Posterior vena cava (tissue), 2 donors: ENCODE measurements at places on chromosomes 11 and 22. TPM values are rescaled to one million over a fixed set of nuclear protein-coding genes. Genes with fewer than 3 reads are reported as not detected.
A peak's percentile ranks its signal among the peaks of the same experiment; 100 is the strongest.

DNA sequence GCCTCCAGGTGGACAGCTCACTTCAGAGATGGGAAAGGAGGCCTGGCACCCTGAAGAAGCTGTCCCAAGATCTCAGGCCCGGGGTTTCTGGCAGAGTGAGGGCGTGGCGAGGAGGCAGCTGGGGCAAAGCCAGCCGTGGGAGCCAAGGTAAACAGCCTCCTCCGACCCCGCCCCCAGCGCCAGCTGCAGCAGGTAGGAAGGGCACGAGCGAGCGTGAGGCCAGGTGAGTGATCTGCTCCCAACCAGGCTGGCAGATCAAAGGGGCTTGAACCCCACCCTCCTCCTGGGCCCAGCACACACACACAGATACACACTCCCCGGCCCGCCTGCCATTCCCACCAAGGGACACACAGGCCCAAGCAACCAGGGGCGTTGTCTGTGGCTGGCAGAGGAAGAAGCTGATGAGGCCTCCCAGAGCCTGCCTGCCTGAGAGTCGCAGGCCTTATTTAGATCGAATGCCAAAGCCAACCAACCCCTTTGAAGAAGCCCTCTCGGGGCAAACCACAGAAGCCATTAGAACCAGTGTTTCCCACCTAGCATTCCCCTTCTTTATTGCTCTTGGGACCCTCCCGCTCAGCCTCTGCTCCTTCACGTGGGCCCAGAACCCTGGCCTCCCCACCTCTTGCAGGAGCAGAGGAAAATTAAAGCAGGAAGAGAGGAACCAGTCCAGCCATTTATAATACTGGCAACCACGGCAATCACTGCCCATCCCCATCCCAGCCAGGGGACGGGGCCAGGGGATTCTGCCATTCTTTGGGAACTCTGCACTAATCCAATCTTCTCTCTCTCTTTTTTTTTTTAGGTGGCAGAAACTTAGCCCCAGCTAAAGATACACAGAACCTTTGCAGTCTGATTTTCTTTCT is 5.0 kb downstream of the PDGFB start:
- no peak for DNase-seq

GRCh38 chr11:95149651-95150364 is 60.2 kb downstream of the ENDOD1 start:
- DNase-seq = no peak

DNA sequence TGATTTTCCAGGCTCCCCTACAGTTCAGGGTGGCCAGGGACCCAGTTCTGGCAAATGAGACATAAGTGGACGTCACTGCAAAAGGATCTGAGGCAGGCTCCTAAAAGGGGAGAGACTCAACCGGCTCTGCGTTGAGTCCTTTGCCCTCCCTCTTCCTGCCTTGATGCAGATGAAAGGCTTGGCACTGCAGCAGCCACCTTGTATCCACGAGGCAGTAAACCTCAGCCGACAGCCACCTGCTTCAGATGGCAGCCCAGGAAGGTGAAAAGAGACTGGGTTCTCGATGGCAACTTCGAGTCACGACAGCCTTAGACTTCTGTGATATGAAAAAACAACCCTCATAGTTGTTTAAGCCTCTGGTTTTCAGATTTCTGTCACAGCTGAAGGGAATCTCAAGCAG is 14.7 kb upstream of the TREH start:
- DNase-seq = peak; percentile 19

DNA sequence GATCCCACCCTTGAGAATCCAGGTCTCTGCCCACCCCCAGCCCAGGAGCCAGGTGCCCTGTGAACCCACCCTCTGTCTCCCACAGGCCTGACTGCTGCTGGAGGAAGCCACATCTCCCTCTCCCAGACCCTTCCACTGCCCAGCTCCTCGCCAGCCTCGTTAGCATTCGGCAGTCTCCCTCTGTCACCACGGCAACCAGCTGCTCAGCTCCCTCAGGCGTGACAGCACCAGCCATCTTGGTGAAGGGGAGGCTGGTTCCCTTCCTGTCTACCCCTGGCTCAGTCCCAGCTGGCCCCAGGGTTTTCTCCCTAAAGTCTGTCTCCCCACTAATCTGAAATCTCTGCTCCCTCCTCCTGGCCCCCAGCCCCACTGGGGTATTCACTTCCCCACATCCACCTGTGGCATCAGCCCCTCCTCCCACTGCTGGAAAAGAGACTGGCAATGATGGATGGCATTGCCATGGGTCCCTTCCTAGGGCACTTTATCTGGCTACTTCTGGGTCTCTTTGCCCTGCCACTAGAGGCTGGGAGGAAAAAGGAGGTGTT is 28.1 kb downstream of the NRXN2 start:
- DNase-seq = peak; percentile 69

The ACAD8 gene
- 16.9 TPM for total RNA-seq

DNA sequence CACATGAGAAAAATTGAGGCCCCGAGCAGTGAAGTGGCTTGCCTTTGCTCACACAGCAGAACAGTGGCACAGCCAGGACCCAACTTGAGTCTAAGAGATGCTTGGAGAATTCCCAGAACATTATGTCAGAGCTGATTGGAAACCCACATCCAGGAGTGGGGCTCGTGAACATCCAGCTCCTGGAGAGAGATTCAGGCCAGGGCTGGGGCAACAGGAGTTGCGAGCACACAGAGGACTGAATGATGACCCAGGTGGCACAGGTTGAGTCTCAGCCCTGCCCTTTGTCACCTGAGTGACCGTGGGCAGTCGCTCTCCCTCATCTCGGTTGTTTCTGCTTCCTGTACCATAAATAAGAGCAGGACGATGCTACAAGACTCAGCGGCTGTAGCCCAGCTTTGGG is 102.6 kb downstream of the MYO18B start:
- no peak for DNase-seq

DNA sequence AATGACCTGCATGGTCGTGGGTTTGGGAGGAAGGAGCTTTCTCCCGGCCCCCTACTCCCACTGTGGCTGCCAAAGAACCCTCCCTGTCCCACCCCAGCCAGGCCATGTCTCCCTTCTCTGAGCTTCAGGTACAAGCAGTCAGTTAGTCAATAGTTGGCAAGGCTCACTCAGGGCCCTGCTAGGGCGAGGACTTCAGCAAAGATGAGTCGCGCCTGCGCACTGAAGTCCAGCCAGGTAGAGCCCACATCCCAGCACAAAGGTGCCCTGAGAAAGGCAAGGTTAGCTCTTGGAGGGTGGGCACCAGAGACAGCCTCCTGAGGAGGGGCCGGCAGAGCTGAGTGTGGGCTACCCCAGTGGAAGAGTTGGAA is 11.1 kb downstream of the C11orf86 start:
- no peak for DNase-seq

DNA sequence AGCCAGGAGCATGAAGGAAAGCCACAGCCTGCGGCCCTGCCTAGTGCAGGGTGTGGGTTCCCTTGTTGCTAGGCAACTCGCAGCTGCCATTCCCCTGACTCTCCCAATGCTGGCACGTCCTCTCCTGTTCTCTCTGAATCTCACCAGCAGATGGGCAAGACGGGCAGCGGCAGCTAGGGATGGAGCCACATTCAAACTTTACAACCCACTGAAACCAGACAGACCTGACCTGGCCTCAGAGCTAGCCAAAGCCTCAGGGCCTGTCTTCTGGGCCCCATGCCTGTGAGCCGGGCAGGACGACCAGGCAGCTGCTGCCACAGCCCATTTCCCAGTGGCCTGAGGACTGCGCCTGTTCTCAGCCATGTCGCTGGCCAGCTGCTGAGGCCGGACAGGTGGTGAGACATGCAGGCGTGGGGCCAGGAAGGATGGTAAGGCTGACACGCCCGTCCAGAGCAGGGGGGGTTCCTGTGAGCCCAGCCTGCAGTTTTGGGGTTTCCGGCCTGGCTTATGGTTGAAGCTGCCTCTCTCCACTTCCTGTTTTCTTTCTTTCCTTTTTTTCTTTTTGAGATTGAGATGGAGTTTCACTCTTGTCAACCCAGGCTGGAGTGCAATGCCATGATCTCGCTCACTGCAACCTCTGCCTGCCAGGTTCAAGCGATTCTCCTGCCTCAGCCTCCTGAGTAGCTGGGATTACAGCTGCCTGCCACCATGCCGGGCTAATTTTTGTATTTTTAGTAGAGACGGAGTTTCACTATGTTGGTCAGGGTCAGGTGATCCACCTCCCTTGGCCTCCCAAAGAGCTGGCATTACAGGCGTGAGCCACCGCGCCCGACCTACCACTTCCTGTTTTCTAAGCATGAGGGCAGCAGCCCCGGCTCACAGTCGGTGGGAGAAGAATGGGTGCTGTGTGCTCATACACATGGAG is 4.1 kb downstream of the SUN2 start:
- peak; percentile 88 for DNase-seq

DNA sequence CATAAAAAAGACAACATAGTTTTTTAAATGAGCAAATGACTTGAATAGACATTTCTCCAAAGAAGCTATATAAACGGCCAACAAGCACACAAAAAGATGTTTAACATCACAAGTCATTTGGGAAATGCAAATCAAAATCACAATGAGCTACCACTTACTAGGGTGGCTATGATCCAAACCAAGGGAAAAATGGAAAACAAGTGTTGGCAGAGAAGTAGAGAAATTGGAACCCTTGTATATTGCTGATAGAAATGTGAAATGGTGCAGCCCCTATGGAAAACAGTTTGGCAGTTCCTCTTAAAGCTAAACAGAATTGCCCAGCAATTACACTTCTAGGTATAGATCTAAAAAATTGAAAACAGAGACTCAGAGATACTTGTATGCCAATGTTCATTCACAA is 29.0 kb downstream of the PAMR1 start:
- DNase-seq = no peak

- DNase-seq = no peak
Measured at GRCh38 chr11:98766903-98767302, 253.8 kb upstream of the CNTN5 start.

The CFAP300 gene
- 6.9 TPM for total RNA-seq

The PNPLA2 gene
- 80.7 TPM for total RNA-seq
